ENCODE measurements at places on chromosomes 7 and 10.

GRCh38 chr10:43576062-43576461, 1.6 kb upstream of the ZNF239 start:
- DNase-seq: no peak

- no peak for DNase-seq
Observed at GRCh38 chr10:52703898-52704297, 68.7 kb downstream of the MBL2 start.

DNA sequence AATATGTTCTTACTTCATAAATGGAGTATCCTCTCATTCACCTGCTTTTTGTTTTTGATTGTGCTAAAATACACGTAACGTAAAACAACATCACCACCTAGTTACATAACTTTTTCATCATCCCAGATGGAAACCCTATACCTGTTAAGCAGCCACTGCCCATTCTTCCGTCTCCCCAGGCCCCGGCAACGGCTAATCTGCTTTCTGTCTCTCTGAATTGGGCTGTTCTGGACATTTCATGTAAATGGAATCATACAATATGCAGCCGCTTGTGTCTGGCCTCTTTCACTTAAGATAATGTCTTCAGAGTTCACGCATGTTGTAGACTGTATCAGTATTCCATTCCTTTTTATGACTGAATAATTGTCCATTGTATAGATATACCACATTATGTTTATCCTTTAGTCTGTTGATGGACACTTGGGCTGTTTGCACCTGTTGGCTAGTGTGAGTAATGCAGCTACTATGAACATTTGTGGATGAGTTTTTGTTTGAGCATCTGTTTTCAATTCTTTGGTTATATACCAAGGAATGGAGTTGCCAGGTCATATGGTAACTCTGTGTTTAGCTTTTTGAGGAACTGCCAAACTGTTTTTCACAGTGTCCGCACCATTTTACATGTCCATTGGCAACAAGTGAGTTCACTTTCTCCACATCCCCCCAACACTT, 14.1 kb upstream of the SUN1 start:
- DNase-seq: peak; percentile 66

- DNase-seq: peak; percentile 90
Observed at GRCh38 chr10:59098387-59098786, 78.1 kb upstream of the PHYHIPL start.

- DNase-seq: peak; percentile 19
Observed at GRCh38 chr7:82234457-82235049, 209.0 kb downstream of the CACNA2D1 start.

DNA sequence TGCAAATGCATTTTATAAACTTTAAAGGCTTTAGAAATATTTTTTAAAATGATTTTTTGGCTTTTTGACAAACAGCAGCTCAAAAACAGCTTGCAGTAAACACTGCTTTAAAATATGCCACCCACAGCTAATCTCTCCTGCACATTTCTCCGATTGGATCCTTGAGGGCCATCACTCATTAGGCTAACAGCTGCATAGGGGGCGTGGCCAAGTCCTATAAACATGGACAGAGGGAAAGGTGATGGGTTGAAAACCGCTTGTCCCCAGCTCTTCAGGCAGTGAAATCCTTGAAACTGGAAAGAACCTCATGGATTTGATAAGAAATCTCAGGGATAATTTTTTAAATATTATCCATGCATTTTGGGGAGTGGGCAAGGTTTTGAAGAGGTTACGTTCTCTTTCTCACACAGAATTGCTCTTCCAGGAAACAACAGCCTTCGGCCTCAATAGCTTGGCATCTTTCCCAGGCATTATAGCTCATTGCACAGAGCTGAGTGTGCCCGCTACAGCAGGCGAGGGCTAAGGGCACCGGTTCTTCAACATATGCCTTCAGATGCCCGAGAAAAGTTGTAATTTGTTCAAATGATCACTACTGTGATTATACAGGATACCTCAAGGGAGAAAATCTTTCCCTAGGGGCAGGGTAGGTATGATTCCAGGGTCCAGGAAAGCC, 1.7 kb downstream of the PLEKHS1 start:
- no peak for DNase-seq

- DNase-seq: no peak
Observed at GRCh38 chr10:10332786-10333185, 684.9 kb upstream of the CELF2 start.

DNA sequence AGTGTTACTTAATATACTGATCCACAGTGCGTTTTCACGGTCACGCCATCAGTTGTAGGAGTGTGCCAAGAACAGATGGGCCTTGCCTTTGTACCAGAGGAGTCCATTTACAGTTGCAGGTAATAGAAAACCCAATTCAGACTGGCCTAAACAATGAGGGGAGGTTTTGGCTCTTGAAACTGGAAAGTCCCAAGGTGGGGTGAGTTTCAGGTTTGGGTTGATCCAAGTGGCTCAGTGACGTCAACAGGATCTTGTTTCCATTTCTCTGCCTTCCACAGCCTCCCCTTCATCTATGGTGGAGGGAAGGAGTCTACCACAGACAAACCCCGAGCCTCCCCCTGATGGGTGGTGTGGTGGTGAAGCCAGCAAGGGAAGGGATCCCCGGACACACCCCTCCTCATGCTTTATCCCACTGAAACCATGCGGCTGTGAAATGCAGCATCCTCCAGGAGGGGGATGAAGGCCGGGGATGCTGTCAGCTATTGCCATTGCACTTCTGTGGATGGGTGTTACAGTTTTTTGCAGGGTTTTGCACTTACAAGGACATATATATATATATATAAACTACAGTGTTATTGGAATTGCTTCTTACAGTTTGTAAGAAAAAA, 14.8 kb upstream of the SH2D4B start:
- DNase-seq: no peak
